Fibroblast of skin of scalp (primary cell): ENCODE measurements at places on chromosomes 7 and 10.
A peak's percentile ranks its signal among the peaks of the same experiment; 100 is the strongest.

- no peak for DNase-seq
Measured at GRCh38 chr7:151936207-151936606, 20.0 kb upstream of the GALNTL5 start.

DNA sequence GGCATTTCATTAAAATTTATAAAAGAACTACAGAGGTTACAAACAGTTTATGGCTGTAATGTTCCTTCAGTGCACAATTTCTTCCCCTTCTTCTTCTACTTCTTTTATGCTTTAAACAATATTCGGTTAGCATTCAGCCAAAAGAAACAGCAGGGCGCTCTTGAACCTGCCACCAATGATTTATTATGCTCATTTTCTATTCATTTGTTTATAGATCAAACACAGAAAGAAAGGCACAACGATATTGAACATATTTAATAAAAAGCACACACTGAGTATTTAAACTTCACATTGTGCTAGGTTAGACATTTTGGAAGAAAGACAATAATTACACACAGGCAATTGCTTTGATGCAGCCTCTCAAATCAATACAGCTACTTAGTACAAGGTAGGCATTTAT, 1025.8 kb upstream of the LRRN3 start:
- DNase-seq, result no peak

- DNase-seq, result no peak
Measured at GRCh38 chr7:119281181-119281846, 991.7 kb upstream of the KCND2 start.

- DNase-seq, result no peak
Measured at GRCh38 chr10:85187047-85187446, 858.7 kb downstream of the CCSER2 start.

- no peak for DNase-seq
Measured at GRCh38 chr10:94036766-94037033, 43.0 kb downstream of the PLCE1 start.

DNA sequence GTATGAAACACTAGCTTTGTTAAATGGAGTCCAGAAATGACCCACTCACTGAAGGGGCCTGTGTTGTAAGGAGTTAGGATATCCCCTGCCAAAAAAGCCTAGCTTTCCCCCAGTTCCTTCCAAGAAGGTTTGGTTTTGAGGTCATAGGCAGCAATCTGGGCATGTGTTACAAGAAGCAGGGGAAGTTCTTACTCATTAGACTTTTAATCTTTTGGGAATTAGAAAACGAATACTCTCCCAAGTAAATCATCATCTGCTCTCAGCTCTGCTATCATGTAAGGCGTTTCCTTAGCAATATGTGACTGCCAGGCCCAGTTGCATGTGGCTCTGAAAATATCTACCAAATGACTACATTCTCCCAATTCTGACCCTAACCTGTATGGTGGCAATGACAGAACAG, 3.7 kb downstream of the NOD1 start:
- peak; percentile 84 for DNase-seq

- peak; percentile 53 for DNase-seq
Measured at GRCh38 chr7:42831718-42832522, 80.0 kb downstream of the C7orf25 start.

DNA sequence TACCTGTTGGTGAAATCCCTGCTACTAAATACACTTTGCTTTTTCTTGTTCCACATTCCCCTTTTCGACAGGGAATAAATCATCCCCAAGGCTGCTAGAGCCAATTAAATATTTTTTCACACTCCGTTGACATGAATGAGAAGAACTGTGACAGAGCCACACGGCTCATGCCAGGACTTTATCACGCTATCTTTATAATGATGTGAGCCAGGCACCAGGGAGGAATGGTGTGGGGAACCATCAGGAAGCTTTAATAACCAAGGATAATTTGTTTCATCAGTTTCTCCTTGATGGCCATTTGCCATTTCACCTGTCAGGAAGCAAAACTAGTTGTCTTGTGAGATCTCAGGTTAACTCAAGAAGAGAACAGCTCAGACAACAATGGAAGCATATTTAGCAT, 193.0 kb upstream of the C7orf33 start:
- no peak for DNase-seq

GRCh38 chr10:121129266-121129665, 278.1 kb downstream of the WDR11 start:
- no peak for DNase-seq

GRCh38 chr7:143884969-143885559, 16.9 kb downstream of the TCAF1 start:
- peak; percentile 80 for DNase-seq

DNA sequence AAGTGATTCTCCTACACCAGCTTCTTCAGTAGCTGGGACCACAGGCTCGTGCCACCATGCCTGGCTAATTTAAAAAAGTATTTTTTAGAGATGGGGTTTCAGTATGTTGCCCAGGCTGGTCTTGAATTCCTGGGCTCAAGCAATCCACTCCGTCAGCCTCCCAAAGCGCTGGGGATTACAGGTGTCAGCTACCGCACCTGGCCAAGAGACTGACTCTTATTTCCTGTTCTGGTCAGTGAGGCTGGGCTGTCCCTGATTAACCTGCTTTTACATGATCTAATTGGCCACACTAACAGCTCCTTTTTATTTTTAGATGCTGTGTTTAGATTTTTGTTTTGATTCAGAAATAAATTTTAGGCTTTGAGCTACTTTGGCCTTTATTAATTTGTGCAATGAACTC, 203.9 kb downstream of the NXPH1 start:
- DNase-seq, result no peak

- no peak for DNase-seq
Measured at GRCh38 chr10:6328699-6329423, 126.1 kb downstream of the PFKFB3 start.

DNA sequence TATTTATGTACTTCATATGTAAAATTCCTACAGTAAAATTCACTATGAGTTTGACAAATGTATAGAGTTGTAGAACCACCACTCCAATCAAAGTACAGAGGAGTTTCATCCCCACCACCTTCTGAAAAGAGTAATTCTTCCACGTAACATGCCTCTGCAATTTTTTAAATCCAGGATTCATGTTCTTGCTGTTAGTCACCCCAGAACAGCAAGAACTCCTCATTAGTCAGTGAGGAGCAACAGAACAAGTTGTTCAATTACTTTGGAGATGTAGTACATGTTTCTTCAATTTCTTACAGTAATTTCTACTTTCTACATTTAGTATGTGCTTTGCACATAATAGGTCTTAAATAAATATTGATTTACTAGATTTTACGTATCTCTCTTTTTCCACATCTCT, 248.1 kb downstream of the ABCA13 start:
- no peak for DNase-seq

- DNase-seq, result peak; percentile 65
Measured at GRCh38 chr7:110253093-110253492, 837.8 kb upstream of the LRRN3 start.

DNA sequence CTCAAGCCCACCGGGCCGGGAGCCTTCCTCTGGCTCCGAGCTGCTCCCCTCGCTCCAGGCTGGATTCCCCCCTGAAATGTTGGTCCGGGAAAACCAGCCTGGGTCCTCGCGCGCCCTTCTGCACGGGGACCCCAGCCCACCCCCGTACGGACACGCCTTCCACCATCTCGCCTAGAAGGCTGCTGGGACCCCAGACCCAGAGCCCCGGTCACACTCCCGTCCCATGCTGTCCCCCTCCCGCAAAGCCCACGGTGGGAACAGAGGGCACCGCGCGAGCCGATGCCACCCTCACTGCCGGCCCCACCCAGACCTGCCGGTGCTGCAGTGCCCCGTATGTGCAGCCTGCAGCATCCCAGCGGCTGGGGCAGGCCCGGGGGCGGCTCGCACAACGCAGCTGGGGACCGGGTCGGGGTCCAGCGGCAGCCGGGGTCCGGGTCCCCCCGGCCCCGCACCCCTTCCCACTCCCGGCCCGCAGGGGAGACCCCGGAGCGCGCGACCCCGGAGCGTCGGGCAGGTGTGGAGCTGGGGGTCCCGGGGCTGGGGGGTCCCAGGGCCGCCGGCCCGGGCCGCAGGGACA, 871 bp downstream of the SPOCK2 start:
- DNase-seq, result no peak

- no peak for DNase-seq
Measured at GRCh38 chr7:66679633-66680244, 51.1 kb downstream of the KCTD7 start.

DNA sequence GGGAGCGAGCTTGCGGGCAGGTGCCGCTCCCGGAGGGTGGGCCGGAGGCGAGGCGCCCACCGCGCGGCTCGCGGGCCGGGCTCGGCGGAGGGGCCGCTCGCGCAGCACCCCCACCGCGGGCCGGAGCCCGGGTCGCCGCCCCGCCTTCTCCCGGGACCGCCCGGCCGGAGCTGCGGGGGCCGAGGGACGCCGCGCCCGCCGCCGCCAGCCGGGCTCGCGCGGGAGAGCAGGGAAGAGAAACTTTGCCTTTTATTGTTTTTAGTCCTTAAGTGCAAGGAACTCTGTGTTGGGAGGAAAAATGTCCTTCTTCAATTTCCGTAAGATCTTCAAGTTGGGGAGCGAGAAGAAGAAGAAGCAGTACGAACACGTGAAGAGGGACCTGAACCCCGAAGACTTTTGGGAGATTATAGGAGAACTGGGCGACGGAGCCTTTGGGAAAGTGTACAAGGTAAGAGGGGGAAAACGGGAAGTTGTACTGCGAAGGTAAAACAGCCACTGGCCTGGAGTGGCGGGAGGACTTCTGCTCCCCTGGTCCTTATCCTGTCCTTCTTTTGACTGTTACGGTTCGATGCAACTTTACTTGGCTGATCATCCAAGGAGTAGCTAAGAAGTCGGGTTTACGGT, 620 bp downstream of the SLK start:
- DNase-seq, result peak; percentile 21

- peak; percentile 51 for DNase-seq
Measured at GRCh38 chr10:63720072-63720537, 198.9 kb downstream of the REEP3 start.

DNA sequence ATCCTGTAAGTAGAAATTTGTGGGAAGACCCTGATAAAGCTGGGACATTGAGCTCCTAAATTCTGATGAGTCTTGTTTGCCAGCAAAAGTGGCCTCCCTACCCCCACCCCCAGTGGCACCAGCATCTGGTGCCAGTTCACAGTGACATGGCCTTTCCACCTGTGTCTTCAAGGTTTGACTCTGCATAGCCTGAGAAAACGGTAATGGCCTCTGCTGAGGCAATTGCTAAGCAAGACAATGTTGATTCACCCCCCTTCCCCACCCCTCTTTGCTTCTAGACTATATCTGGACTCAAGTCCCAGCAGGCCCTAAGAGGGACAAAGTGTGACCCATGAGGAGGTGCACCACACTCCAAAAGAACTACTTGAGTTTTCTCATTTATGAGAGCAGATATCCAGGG, 48.0 kb upstream of the PIK3CG start:
- DNase-seq, result no peak

- DNase-seq, result no peak
Measured at GRCh38 chr7:141295367-141295895, 221.6 kb downstream of the TMEM178B start.

DNA sequence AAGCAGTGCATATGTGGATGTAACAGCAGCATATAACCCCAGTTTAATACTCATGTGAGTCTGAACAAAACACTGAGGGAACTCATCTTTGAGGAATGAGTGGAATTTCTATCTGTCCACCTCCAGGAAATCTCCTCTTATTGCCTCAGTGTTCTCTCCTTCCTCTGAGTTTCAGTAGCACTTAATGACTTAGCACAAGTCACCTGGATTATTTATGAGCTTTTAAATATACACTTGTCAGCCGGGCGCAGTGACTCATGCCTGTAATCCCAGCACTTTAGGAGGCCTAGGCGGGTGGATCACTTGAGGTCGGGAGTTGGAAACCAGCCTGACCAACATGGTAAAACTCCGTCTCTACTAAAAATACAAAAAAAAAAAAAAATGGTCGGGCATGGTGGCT, 4.3 kb downstream of the LRRC20 start:
- peak; percentile 78 for DNase-seq

GRCh38 chr7:147810269-147810668, 780.3 kb upstream of the C7orf33 start:
- DNase-seq, result no peak

DNA sequence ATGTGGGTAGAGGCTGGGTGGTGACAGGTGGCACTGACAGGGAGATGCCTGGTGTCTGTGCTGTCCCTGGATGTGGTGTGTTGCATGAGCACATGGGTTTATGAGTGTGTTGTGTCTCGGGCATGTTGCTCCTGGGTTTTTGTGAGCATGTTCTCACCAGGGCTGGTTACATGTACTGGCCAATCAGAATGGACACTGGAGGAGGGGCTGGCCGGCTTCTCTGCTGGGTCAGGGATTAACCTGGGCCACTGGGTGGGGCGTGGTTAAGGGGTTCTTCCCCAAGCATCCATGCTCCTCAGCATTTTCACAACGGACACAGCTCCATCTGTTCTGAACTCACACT, 20.8 kb upstream of the VOPP1 start:
- DNase-seq, result no peak

DNA sequence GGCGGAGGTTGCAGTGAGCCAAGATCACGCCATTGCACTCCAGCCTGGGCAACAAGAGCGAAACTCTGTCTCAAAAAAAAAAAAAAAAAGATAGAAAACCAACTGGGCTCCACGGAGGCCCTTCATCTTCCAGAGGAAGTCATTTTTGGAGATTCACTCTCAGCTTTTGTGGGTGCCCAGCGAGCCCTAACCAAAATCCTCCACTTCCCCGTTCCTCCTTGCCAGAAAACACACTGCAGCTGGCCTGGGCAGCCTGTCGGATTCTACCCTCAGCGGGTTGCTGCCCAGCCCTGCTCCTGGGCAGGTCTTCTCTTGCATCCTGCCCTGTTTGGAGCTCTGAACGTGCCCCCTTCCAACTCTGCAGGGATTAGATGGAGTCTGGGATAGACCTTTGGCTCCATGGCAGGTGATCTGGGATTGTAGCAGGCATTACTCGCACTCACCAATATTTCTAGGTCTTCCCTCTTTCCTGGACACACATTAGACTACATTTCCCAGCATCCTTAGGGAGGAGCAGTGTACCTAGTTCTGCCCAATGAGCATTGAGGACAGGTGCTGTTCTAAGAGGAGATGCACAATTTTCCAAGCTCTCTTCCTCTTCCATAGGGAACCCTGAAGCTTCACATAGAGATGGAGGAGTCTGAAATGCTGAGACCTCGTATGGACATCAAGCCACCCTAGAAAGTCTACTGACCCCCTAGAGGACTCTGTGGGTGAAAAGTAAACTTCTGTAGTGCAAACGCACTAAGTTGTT, 4.6 kb downstream of the GRID2IP start:
- DNase-seq, result no peak

DNA sequence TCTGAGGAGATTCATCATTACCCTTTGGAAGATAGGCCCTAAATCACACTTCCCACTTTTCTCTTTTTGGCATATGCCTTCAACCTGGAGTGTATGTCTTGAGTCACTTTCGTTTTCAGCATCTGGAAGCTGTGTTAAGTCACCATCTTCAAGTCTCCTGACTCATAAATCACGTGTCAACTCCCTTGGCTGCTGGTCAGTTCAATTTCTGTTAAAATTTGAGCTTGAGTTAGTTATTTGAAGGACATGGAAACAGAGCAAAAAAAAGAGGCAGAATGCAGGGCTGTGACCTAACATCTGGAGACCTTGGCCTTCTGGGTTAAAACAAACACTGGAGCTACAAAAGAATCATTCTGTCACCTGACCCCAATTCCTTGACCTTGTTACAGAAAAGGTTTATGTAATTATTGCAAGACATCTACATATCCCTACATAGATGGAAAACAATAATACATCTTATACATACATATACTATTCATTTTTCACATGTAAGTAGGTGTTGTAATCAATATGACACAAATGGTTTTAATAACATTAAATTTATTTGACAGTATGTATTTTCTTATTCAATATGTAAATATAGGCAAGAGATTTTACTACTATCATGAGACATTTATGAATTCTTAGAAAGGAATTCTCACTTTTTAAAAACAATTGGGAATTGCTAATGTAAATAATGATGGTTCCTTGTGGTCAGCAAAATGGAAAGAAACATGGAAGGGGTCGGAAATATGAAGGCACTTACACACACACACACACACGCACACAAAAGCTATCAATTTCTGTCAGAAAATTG, 169.7 kb upstream of the PHYHIPL start:
- peak; percentile 74 for DNase-seq
